ENCODE measurements at places on chromosomes 16 and 17. TPM values are rescaled to one million over a fixed set of nuclear protein-coding genes. Genes with fewer than 3 reads are reported as not detected.

RNU2-1 gene
- 14,833 TPM for total RNA-seq

RPH3AL gene
- total RNA-seq: 9.7 TPM

SLC38A8 gene
- not detected for total RNA-seq

LUC7L3 gene
- total RNA-seq: 82.0 TPM

NACA2 gene
- total RNA-seq: not detected

SDK2 gene
- 1.7 TPM for total RNA-seq

TVP23B gene
- total RNA-seq: 26.7 TPM

ODF4 gene
- total RNA-seq: not detected

TMEM238L gene
- total RNA-seq: not detected

UBE2O gene
- 17.9 TPM for total RNA-seq

KRT39 gene
- total RNA-seq: not detected

CHD9NB gene
- total RNA-seq: 1.0 TPM

CEP20 gene
- total RNA-seq: 25.8 TPM

DBNDD1 gene
- 2.7 TPM for total RNA-seq

CLEC3A gene
- total RNA-seq: not detected

HEATR9 gene
- not detected for total RNA-seq

RGS9 gene
- 7.3 TPM for total RNA-seq

PIK3R6 gene
- 1.1 TPM for total RNA-seq

CSH2 gene
- total RNA-seq: not detected

SPNS2 gene
- total RNA-seq: 20.9 TPM

ACAP1 gene
- total RNA-seq: 15.2 TPM

SLC47A1 gene
- 3.4 TPM for total RNA-seq

CHST6 gene
- total RNA-seq: 0.86 TPM

CCDC102A gene
- total RNA-seq: 18.3 TPM

HSF4 gene
- total RNA-seq: 25.8 TPM

PRR35 gene
- not detected for total RNA-seq

KRT27 gene
- total RNA-seq: 0.42 TPM

NECAB2 gene
- total RNA-seq: 3.0 TPM

PHOSPHO1 gene
- 2.6 TPM for total RNA-seq

CORO6 gene
- total RNA-seq: 31.6 TPM
